GM10248 (cell line): ENCODE measurements at places on chromosomes 6 and 20.

- no peak for DNase-seq
These were observed 4.2 kb downstream of the PRRT1 start for GRCh38 chr6:32147401-32148132.

- DNase-seq, result no peak
These were observed 312.8 kb upstream of the SPTLC3 start for GRCh38 chr20:12695937-12696336.

DNA sequence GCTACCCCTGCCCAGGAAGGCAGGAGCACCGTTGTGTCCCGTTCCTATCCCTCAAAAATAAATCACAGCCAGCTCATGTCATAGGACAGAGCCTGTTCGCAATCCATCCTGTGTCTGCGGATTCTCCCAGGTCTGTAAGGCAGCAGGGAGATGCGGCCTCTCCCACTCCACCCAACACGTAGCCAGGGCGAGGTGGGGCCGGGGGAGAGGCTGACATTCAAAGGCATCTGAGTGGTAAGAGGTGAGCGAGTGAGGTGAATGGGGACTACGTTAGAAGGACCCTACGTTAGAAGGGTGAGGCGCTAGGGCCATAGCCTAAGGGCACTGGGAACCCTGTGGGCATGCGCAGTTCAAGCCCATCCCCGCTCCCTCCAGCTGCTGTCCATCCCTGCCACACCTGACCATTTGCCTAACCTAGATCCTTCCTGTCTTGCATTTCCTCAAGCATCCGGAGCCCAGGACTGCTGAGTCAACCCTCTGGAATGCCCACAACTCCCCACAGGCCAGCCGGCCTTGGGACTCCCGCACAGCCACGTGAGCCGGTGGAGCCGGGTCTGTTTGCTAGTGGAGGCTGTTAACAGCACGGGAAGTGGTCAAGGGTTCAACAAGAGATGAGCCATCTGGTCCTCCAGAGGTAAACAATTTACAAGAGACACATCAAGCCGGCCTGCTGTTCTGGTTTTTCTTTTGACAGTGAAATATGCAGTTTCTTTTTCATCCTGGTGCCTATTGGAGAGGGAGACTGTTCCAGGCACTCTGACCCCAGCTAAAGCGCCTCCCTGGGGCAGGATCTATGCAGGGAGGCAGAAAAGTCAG is 45.9 kb downstream of the RIPOR3 start:
- no peak for DNase-seq

DNA sequence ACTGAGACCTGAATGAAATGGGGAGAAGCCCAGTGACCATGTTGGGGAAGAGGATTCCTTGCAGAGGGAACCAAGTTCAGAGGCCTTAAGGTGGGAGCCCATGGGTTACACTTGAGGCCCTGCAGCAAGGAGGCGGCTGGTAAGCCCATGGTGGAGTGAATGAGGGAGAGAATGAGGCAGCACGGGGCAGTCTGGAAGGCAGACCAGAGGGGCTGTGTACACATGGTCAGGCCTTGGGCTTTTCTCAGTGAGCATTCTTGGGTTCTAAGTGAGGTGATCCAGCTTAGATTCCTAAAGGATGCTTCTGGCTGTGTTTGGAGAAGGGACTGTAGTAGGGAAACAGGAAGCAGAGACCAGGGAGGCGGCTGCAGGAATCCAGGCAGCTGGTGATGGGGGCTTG is 19.0 kb downstream of the RNF114 start:
- no peak for DNase-seq

- DNase-seq, result no peak
These were observed 14.2 kb downstream of the SLC22A23 start for GRCh38 chr6:3442431-3443220.
